ENCODE measurements at places on chromosomes 5 and 9.

DNA sequence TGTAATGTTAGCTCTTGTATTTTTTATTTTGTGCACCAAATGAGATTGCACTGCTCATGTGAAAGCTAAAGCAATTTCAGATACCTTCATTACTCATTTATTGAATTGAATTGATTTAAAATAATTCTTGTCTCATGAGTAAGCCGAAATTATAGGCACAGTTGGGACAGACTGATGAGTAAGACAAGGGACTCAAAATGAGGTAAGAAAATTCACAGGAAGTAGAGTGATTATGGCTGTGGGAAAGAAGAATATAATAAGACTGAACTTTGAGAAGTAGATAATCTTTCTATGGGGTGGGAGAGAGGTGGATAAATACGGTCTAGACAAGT, 51.1 kb downstream of the NUDT12 start:
- DNase-seq = no peak

GRCh38 chr5:29143266-29143665, 2050.2 kb upstream of the CDH6 start:
- DNase-seq = no peak

DNA sequence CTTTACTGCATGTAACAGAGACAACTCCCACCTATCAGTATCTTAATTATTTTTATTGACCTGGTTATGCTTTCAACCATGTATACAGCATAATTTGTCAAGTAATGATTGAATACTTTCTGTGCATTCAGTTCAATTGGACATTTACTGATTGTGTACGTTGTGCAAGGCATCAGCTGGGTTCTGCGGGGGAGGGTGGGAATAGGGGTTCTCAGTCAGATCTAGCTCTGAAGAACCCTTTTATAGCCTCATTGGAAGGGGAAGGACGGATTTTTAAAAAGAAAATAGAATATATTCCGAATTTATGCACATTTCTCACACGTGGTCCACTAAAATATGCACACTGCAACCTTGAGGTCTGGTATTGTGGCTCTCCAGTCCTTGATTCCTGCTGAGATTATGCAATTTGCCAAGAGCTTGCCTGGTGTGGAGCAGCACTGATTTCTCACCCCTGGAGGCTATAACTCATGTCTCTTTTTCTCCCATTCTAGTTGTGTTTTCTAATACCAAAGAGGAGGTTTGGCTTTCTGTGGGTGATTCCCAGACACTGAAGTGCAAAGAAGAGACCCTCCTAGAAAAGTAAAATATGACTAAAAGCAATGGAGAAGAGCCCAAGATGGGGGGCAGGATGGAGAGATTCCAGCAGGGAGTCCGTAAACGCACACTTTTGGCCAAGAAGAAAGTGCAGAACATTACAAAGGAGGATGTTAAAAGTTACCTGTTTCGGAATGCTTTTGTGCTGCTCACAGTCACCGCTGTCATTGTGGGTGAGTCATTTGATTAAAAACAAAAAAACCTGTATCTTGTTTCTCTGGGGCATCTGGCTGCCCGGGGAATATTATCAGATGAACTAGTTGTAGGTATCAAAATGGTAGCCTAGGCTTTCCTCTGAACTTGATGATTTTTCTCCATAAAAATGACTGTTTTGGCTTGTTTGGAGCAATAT, 1.7 kb downstream of the SLC1A3 start:
- DNase-seq = no peak

GRCh38 chr5:135441350-135441831, 5.8 kb downstream of the DCANP1 start:
- no peak for DNase-seq

DNA sequence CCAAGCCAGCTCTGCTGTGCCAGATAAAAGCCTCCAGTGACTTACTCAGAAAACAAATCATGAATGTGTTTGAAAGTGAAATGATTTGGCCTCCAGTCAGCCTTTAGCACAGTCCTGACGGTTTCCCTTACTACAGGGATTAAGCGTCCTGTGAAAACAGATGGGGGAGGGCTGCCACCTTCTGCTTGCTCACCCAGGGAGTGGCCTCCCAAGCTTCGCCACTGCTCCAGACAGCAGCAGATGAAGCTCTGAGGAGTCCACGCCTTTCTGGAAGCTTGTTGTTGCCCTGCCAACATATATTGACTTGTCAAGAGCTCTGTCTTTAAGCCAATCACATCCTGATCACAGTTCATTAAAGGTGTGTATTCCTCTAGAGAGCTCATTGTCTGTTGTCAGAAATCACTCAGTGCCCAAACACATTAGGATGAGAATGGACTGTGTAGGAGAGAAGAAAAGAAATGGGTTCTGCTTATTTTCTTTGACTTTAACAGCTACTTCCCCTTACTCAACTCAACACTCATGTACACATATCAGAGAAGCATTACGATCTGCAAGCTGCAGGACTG, 4.9 kb upstream of the FYB1 start:
- no peak for DNase-seq

DNA sequence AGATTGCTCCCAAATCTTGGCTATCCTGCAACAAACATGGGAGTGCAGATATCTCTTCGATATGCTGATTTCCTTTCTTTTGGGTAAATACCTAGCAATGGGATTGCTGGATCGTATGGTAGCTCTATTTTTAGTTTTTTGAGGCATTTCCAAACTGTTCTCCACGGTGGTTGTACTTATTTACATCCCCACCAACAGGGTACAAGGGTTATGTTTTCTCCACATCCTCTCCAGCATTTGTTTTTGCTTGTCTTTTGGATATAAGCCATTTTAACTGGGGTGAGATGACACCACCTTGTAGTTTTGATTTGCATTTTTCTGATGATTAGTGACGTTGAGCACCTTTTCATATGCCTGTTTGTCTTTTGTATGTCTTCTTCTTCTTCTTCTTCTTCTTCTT, 20.3 kb downstream of the CTSL start:
- no peak for DNase-seq

DNA sequence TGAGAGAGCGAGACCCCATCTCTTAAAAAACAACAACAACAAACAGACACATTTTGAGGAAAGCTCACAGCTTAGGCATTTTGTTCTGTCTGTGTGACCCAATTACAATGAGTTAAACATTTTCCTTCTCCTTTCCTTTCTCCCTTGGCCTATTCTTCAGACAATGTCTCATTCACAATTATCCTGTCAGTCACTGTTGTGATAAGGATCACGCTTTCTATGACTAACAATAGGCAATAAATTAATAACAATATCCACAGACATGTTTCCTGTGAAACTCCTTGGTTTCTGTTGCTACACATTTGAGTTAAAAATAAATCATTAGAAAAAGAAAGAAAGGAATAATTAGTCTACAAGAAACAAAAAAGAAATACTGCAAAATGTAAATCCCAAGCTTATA, 19.8 kb upstream of the CARTPT start:
- DNase-seq = no peak

GRCh38 chr5:10452768-10453331, 11.2 kb downstream of the ROPN1L start:
- peak; percentile 96 for DNase-seq

DNA sequence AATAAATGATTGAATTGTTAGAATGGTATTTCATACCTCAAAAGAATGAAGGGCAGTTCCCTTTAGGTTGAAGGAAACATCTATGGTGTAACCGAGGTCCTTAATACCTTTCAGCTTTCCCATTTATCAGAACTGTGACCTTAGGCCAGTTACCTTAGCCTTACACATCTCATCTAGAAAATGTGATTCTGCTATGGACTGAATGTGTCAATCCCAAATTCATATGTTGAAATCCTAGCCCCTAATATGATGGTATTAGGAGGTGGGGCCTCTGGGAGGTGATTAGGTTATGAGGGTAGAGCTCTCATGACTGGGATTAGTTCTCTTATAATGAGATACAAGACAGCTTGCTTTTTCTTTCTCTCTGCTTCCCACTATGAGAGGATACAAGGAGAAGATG, 441.9 kb downstream of the PLK2 start:
- no peak for DNase-seq
